ENCODE measurements at places on chromosomes 12 and 14.

- DNase-seq: no peak
Observed at GRCh38 chr12:132774159-132774558, 12.5 kb upstream of the ANKLE2 start.

- DNase-seq: no peak
Observed at GRCh38 chr12:56758728-56759262, 4.3 kb upstream of the HSD17B6 start.

DNA sequence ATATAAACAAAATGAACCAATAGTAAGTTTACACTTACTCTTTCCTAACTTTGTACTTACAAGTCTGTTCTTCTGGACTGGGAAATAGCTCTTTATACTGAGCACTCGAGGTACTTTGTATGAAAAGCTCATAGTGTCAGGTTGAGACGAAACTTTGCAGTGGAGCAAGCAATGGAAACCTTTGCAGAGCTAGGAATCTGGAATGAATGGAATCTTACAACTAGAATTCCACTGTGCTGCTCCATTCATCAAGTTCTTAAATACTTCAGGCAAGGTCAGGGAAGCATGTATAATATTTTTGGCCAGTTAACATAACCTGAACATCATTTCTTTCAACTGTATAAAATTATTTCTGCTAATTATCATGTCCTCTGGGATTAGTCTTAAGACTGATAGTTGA lies 1327.5 kb upstream of the FLRT2 start:
- DNase-seq: no peak

GRCh38 chr14:103994535-103995184 lies 52.3 kb upstream of the RD3L start:
- DNase-seq: no peak

GRCh38 chr12:123263196-123263817 lies 8.3 kb downstream of the CDK2AP1 start:
- no peak for DNase-seq

- DNase-seq: no peak
Observed at GRCh38 chr12:40622246-40622838, 69.9 kb upstream of the CNTN1 start.
